LHCN-M2 (cell line): ENCODE measurements at places on chromosomes 13 and 19. TPM values are rescaled to one million over a fixed set of nuclear protein-coding genes. Genes with fewer than 3 reads are reported as not detected.

The LILRB2 gene
- not detected in 2 replicates for total RNA-seq

GRCh38 chr19:35123573-35123972 lies 8.0 kb downstream of the FXYD3 start:
- DNase-seq, result peak; percentile 62

- peak; percentile 32 for DNase-seq
Measured at GRCh38 chr19:3857449-3858003, 11.3 kb downstream of the ZFR2 start.

GRCh38 chr13:48132961-48133360 lies 38.1 kb upstream of the MED4 start:
- no peak for DNase-seq
